Activated naive CD4-positive, alpha-beta T cell treated with anti-CD3 and anti-CD28 coated beads, Interleukin-2, amount 50 U/mL, for 72 hours (primary cell): ENCODE measurements at places on chromosomes 3 and 15. TPM values are rescaled to one million over a fixed set of nuclear protein-coding genes. Genes with fewer than 3 reads are reported as not detected.

DNA sequence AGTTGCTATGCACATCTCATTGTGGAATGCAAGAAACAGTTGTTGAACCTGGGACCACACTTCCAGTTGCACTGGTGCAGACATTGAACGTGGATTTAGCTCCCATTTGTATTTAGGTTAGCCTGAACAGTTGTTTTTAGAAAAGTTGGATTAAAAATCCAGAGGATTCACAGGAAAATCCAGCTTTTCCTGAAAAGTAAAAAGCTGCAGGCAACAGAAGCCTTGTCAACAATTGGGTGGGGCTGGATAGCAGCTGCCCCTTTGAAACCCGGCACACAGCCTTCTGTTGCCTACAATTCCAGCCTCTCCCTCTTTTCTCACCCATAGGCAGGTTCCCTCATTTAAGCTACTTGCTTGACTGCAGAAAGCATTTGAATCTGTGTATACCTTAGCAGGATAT, 165.3 kb upstream of the TBL1XR1 start:
- no peak for DNase-seq

DNAJA4 gene
- total RNA-seq, result 39.0 TPM

EPHA3 gene
- not detected for total RNA-seq

FBN1 gene
- 1.4 TPM for total RNA-seq

IQCH gene
- 0.75 TPM for total RNA-seq

DNA sequence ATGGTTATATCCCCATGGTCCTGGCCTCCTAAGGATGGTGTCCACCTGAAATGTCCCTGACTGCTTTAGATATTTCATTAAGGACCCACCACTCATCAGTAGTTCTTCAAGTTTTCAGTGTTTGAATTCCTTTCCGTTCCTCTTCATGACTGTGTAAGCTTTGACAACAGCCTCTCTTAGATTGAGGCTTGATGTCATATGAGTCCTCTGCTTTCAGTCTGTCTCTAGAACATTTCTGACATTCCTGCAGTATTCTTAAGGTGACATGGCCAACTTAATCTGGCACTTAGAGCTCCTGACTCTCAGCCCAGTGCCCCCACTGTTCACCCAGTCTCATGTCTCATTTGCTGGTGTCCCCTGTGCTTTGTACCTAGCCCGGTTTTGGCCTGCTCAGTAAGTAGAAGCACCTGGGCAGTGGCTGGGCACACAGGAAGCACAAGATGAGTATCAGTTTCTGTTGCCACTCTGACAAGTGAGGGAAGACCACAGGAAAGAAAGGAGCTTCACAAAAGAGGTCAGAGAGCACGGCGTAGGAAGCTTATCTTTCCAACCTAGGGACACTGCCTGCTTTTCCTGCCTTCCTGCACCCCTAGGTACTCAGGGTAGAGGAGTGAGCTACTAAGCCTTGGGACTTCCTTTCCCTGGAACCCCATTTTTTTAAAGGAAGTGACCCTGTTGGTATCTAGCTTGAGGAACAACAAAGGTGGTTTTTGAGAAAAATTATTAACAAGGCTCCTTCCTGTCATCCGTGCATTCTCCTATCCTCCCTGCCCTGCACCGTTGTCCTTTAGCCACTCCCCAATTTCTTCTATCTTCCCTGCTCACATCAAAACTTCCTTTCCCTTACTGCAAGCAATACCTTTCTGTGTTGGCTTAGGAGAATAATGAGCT, 103.1 kb downstream of the KLHL25 start:
- DNase-seq, result peak; percentile 38

DNA sequence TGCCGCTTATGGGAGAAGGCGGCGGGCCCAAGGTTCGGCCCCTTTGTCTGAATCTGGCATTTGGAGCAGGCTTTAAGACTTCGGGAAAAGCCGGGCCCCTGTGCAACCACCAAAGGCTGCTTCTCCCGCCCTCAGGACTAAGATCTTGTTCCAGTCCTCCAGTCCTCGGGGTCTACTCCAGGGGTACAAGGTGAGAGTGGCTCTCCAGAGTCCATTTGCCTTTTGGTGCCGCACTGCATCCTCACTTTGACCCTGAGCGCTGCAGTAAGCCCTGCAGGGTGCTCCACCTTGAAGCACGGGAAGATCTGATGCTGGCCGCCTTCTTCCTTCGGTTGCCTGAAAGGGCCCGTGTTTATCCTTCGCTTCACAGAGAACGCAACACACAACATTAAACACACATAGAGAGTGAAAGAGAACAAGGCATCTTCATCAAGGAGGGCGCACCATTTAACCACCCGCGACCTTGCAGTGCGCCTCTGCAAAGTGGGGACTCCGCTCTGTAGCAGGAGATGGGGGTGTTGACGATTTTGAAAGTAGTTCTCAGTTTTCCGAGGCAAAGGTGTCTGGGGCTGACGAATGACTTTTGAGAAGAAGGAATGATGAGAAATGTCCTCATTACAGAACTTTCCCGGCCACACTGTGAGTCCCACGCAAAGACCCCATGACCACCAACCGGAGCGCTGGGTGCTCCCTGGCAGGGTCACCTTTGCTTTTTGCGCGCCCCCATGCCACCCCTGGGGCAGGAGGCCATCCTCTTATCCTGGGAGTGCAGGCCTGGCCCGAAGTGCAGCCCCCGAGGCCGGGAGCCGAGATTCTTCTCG, 1.0 kb downstream of the PIGZ start:
- no peak for DNase-seq

MKRN2OS gene
- total RNA-seq, result not detected

TM4SF1 gene
- not detected for total RNA-seq

- DNase-seq, result no peak
These were observed 90.9 kb upstream of the ASB14 start for GRCh38 chr3:57383406-57383805.

- DNase-seq, result no peak
These were observed 136.0 kb downstream of the VGLL4 start for GRCh38 chr3:11507719-11508118.

ECE2 gene
- 0.18 TPM for total RNA-seq

GRCh38 chr15:89399238-89400115, 64.9 kb upstream of the POLG start:
- peak; percentile 51 for DNase-seq

DNA sequence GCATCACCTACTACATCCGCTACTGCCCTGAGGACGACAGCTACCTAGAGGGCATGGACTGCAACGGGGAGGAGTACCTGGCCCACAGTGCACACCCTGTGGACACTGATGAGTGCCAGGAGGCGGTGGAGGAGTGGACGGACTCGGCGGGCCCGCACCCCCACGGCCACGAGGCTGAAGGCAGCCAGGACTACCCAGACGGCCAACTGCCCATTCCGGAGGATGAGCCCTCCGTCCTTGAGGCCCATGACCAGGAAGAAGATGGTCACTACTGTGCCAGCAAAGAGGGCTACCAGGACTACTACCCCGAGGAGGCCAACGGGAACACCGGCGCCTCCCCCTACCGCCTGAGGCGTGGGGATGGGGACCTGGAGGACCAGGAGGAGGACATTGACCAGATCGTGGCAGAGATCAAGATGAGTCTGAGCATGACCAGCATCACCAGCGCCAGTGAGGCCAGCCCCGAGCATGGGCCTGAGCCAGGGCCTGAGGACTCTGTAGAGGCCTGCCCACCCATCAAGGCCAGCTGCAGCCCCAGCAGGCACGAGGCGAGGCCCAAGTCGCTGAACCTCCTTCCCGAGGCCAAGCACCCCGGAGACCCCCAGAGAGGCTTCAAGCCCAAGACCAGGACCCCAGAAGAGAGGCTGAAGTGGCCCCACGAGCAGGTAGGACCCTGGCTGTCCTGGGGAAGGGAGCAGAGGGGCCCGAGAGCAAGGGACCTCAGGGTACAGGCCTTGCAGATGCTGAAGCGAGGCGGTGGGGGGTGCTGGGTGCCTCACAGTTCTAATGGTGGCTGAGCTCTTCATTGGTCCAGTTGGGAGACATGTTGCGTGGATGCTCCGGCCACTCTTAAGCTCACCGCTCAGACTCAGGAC, 168.6 kb downstream of the APBA2 start:
- no peak for DNase-seq

DNA sequence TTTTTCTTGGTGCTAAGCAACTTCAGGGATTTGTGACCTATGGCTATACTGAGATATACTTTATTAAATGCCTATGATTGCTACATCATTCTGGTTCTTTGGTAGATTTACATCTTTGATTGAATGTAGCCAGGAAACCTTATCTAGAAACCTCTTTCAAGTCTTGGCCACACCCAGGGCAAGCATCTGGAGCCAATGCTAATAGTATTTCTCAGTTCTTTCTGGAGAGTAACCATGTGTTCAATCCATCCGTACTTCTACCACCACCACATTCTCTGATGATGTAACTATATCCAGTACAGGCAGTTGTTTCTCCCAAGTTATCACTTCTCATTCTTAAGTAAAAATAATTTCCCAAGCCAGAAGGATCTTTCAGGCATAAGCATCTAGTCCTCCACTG, 69.0 kb downstream of the NME9 start:
- no peak for DNase-seq

- DNase-seq, result no peak
These were observed 231.6 kb downstream of the CTNNB1 start for GRCh38 chr3:41430886-41431285.

GRCh38 chr3:45571216-45571615, 23.3 kb upstream of the LIMD1 start:
- DNase-seq, result no peak

- DNase-seq, result no peak
These were observed 189.6 kb downstream of the GHSR start for GRCh38 chr3:172258624-172259023.

DNA sequence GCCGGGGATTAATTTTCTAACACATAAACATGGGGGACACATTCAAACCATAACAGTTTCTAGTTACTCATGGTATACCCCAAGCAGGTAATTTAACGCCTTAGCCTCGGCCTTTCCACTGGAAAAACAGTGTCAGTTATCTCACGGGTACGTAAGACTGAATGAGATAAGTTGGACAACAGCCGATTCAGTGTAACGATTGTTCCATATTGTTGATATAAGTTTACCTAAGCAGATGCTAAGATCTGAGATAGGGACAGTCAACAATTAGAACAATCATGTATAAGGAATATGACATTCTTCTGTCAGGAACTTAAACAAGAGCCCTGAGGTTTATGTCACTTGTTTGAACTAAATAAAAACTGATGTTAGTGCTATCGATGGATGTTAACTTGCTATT, 130.8 kb downstream of the GHSR start:
- no peak for DNase-seq

CBLB gene
- 107 TPM for total RNA-seq
